WTC11 (cell line): ENCODE measurements at places on chromosomes 11 and 22.

- no peak for DNase-seq
Measured at GRCh38 chr11:103295704-103296103, 186.5 kb downstream of the DYNC2H1 start.

- DNase-seq, result no peak
Measured at GRCh38 chr22:20324139-20324516, 4.3 kb upstream of the DGCR6L start.

- no peak for DNase-seq
Measured at GRCh38 chr22:47872761-47873535, 1110.5 kb downstream of the TBC1D22A start.

GRCh38 chr22:46813816-46814597 lies 51.6 kb downstream of the TBC1D22A start:
- DNase-seq, result no peak

DNA sequence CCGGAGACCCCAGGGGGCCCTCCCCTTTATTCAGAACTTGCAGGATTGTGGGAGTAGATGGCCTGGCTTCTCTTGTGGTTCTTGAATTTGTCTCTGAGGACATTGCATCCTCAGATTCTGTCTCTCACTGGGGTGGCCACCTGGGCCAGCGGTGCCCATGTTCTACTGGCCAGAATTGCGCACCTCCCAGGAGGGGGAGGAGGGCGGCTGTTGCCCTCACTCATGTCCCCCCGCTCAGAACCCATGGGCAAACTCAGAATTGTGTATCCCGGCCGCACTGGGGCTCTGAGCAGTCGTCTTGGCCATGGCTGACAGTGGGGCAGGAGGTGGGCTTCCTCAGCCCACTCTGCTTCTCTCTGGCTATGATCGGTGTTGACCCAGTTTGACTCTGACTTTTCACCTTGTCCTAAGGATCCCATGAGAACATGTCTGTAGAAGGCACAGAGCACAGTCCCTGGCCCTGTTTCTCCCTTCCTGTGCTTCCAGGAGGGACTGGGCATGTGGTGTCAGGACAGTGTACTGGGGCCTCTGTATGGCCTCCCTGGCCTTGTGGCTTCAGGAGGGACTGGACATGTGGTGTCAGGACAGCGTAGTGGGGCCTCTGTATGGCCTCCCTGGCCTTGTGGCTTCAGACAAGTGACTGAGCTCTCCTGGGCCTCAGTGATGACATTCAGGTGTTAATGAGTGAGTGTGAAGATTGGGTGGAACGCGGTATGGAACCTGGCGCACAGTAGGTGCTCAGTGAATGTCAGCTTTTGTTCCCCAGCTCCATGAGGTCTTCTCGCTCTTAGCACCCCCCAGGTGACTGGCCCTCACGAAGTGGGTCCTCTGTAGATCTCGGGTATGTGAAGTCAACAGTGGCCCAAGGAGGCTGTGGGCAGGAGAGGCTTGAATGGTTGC lies 99.3 kb downstream of the TBC1D22A start:
- no peak for DNase-seq

DNA sequence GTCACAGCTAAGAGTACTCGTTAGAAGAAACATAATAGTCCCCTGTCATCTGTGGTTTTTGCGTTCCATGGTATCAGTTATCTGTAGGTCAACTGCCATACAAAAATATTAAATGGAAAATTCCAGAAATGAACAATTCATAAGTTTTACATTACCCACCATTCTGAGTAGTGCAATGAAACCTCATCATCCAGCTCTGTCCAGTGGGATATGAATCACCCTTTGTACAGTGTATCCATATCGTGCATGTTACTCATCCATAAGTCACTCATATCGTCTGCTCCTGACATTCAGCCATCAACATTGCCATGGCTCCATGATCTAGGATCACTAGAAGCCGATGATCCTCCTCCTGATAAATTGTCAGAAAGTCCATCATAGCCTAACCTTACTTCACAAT lies 174.9 kb upstream of the C11orf87 start:
- DNase-seq, result no peak

DNA sequence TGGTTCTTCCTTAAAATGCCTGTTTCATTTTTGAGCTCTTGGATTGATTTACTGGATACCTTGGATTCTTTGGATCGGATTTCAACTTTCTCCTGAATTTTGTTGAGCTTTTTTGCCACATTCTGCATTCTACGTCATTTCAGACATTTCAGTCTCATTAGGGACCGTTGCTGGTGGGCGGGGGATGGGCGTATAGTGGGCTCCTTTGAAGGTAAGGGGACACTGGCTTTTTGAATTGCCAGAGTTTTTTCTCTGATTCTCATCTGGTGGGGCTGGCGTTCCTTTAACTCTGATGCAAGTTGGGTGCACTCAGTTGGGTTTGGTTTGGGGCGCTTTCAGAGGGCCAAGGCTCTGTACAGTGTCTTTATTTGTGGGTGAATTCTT lies 216.5 kb downstream of the DYNC2H1 start:
- DNase-seq, result peak; percentile 39

DNA sequence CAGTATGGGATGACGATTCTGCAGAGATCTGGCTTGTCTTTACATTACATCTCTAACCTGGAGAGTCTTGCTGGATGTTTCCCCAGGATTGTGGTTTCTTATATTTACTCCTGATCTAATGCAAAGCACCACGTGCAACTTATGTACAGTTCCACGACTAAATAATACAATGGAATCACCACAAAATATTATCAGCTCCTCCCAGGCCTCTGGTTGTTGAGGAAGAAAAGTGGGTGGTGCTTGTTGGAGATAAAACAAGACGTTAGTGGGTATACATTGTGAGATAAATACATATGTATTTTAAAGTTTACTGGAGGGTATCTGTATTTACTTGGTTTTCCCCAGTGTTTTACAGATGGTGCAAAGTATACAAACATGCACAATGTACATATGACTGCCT lies 569.7 kb downstream of the NTM start:
- DNase-seq, result no peak

- DNase-seq, result no peak
Measured at GRCh38 chr11:113138731-113139130, 175.7 kb upstream of the TTC12 start.

DNA sequence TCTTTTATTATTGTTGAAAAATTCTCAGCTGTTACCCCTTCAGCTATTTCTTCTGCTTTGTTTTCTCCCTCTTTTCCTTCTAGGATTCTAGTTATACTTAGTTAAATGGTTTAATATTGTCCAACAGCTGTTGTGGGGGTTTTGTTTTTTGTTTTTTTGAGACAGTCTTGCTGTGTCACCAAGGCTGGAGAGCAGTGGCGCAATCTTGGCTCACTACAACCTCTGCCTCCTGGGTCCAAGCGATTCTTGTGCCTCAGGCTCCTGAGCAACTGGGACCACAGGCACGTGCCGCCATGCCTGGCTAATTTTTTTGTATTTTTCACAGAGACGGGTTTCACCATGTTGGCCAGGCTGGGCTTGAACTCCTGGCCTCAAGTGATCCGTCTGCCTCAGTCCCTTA lies 12.7 kb downstream of the SDHAF2 start:
- DNase-seq, result no peak

DNA sequence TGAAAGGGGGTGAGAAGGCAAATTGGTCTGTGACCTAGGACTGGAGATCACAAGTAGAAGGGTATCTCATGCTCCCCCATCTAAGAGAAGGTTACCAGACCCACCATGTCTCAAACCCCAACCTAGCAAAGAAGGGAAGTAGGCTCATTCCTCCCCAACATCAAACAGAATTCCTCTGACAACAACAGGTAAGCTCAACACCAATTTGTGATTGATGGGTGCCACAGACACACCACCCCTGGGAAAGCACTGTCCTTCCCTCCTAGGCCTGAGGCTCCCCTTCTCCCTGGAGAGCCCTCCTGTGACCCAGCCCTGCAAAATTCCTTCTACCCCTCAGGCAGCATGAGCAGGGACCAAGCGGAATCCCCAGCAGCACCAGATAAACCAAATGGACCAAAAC lies 154.3 kb downstream of the BUD13 start:
- no peak for DNase-seq

DNA sequence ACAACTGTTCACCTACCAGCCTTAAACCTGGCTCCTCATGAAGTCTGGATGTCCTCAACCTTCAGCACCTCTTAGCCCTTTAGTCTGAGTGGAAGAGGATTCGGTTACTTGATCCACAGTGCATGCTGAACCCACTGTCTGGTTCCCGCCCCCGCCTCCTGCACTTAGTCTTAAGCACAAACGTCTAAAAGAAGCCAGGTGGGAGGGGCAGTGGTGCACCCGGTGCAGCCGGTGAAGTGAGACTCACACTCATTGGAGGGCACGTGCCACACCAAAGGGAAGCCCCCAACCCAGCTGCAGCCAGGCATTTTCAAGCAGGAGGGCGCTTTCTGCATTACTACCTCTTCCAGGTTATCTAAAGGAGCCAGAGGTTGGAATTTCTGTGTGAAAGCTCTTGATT lies 146.8 kb downstream of the COMMD9 start:
- no peak for DNase-seq

DNA sequence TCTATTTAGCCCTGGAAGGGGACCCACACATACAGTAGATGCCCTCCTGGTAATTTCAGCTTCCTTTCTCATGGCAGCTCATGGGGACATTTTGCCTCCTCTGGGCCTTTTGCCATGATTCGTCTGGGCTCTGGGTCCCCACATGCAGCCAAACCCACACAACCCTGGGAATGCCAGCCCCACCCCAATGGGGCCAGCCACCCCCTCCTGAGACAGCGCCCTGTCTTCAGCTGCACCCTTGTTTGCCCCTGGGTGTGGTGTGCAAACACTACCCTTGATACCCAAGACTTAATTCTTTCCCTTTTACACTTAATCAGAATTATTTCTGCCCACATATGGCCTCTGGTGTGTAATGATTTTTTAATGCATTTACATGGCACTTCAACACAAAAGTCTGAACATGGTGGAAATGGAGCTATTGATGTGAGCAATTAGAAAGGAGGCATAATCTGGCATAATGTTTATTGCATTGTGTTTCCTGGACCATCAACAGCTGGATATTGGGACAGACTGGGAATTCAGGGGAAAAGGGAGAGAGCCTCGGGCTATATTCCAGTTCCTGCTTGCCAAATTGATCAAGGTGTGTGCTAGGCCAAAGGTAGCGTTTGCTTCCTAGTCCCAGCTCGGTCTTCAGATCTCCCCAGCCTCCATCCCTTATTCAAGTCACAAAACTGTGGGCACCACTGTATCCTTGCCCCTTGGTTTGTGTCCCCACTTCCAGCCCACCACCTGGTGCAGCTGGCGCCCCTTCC lies 85.0 kb upstream of the ANO1 start:
- no peak for DNase-seq

DNA sequence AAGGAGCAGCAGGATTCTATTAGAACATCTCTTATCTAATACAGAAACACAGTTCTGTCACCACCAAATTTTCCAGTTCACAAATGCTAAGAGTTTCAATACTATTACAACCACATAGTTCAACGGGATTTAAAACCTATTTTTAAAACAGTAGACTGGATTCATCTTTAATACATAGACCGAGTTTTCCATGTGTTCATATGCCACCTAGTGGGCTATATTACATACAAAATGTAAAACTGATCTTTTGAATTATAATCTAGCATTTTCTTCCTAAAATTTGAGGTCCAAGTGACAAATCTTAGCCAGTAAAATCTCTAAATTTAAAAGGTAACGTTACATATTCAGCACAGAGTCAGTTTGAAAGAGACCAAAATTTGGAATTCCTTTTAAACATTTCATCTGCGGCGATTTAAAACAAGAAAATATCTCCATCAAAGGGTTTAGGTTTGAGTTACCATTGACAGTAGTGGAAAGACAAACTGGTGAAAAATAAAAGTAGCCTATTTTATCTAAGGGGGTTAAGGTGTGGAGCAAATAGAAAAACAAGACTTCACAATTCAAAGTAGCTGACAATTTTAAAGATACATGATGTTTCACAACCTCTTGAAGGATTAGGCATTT lies 269.3 kb upstream of the MPPED2 start:
- DNase-seq, result no peak

- DNase-seq, result no peak
Measured at GRCh38 chr11:77501758-77502157, 27.9 kb upstream of the PAK1 start.
